ENCODE measurements at places on chromosomes 1 and 21.
A peak's percentile ranks its signal among the peaks of the same experiment; 100 is the strongest.

GRCh38 chr1:151458802-151459330 is 428 bp downstream of the POGZ start:
- DNase-seq = peak; percentile 62

- no peak for DNase-seq
These were observed 292.1 kb upstream of the RGS18 start for GRCh38 chr1:191866155-191866554.

DNA sequence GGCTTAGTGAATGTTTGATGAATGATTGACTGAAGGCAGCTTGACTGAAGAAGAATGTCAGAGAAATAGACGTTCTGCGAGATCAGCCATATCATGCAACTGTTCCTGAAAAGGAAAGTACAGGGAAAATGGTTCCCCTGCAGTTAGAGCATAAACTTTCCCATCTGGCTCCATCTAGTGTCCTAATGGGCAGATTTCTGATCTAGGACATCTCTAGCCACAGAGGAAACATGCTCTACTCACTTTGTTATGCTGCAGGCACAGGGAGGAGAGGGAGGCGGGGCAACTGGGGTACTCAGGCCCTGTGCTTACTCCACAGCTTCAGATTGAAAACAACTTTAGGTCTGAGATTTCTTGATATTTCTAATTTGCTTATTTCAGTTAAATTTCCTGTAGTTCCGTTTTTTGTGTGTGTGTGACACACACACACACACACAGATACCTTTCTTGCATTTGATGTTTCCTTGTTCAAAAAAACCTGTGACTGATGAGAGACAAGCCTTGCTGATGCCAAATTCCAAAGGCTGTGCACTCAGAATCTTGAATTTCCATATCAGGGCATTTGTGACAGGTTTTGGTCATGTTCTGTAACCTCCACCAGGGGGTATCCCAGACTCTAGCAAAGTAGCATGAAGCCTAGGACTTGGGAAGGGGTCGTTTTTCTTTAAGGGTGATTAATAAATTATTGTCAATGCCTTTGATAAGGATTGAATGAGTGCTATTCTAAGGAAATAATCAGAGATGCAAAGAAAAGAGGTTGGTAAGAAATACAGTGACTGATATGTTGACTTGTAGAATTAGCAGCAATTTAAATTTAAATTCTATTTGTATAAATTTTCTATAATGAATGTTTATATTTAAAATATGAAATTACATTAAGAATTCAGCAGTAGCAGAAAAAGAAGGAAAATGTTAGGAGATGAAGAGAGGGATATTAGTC is 139.7 kb upstream of the BEND5 start:
- no peak for DNase-seq

- DNase-seq = no peak
These were observed 21.2 kb upstream of the BRDT start for GRCh38 chr1:91928026-91928425.

DNA sequence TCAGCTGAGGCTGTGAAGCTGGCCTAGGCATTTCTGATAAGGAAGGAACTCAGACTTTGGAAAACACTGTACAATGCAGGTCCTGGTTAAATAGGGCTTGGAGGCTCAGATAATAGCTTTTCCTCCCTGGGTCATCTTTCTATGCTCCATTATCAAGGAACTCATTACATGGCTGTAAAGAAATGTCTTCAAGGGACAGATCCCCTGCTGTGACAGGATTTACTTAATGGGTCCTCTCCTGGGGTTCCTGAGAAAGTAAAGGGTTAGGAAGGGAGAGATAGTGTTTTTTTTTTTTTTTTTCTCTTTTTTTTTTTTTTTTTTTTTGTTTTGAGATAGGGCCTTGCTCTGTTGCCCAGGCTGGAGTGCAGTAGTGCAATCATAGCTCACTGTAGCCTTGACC is 14.1 kb upstream of the SVBP start:
- DNase-seq = no peak

- no peak for DNase-seq
These were observed 61.0 kb downstream of the RUNX1 start for GRCh38 chr21:34988139-34988538.

DNA sequence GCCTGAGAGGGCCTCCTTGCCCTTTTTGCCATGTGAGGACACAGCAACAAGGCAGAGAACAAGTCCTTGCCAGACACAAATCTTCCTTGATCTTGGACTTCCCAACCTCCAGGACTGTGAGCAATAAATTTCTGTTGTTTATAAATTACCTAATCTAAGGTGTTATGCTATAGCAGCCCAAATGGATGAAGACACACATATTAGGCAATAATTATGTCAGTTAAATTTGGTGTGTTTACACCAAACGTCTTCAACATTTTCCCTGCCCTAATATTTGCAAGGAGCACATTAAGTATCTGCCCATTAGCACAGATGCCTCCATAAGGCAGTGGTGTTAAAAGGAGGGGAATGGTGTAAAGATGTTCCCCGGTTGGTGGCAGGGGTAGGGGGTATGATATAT is 94.8 kb downstream of the ETS2 start:
- no peak for DNase-seq

- no peak for DNase-seq
These were observed 21.3 kb upstream of the LRRC3 start for GRCh38 chr21:44433791-44434567.

DNA sequence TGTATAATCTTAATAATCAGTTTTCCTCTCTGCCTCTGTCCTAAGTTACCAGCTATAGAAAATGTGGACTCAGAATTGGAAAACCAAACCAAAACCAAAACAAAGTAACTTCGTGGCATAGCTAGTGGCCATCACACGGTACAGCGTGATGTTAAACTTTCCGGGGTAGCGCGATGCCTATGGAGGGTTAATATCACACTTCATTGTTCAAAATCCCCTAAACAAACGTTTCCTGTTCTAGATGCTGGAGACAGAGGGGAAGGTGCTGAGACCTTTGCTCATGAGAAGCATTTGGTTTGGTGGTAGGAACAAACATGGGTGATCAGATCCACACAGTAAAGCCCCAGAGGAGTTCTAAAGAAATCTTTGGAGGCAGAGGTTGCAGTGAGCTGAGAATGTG is 4.9 kb downstream of the AADACL4 start:
- no peak for DNase-seq

- no peak for DNase-seq
These were observed 587.3 kb downstream of the NEGR1 start for GRCh38 chr1:71695084-71695483.

DNA sequence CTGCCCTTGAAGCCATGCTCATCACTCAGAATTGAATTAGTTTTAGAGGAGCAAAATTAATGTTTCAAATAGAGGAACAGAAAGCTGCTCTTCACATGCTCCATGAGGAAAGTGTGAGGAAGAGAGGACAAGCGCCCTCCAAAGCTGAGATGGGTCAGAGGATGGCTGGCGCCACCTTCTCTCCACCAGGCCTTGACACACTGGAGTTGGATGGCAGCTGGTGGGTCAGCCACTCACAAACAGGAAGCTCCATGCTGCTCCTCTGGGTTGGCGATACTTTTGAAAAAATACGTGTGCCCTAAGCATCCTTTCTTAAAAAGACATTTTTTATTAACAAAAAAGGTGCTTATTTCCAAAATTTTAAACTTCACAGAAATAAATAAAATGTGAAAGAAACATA is 3.1 kb upstream of the CD2 start:
- no peak for DNase-seq

- DNase-seq = no peak
These were observed 12.1 kb downstream of the FAM89A start for GRCh38 chr1:231027971-231028370.

DNA sequence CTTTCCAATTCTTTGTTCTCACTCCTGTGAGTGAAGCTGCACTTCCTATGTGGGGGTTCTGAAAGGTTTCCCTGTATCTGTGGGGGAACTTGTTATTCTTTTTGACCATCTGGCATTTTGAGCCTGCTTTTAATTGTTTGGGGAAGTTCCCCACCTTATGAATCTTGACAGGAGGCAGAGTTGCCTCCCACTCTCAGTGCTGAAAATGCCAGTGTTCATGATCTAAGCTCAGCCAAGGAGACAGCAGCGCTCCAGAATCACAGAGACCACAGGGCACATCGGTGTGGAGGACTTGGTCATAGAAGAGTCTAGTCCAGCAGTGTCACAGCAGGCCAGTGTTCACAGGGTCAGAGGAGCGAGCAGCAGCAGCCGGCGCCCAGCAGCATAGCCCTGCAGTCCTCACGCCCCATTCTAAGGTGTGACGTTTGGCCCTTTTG is 63.8 kb upstream of the PRDX6 start:
- DNase-seq = no peak

- DNase-seq = no peak
These were observed 8.9 kb upstream of the GPR37L1 start for GRCh38 chr1:202113690-202114300.

DNA sequence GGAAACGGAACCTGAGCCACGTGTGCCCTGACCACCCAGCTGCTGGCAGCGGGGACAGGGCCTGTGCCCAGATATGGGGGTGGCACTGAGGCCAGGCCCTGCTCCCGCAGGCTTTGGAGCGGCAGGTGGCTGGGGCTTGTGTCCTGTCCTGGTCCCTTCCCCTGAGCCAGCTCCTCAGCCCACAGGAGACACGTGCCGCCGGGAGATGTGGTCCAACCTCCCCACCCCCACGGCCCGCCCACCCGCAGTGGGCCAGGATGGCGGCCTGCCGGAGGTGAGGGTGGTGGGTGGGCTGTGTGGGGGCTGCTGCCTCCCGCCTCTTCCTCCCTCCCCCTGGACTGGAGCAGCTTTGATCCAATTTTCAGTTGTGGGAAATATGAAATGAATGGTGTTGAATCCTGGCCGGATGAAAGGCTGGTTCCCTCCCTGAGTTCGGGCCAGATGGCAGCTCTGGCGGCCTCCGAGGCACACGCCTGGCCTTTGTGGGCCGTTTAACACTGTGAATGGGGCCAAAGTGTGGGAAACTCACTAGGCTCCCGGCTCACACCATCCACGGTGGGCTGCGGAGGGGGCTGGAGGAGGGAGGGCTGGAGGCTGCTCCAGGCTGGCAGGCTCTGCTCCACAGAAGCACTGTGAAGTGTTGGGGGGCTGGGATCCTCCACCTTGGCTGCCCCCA is 2.6 kb upstream of the HES5 start:
- no peak for DNase-seq

GRCh38 chr1:36653850-36654249 is 171.1 kb upstream of the CSF3R start:
- DNase-seq = no peak

DNA sequence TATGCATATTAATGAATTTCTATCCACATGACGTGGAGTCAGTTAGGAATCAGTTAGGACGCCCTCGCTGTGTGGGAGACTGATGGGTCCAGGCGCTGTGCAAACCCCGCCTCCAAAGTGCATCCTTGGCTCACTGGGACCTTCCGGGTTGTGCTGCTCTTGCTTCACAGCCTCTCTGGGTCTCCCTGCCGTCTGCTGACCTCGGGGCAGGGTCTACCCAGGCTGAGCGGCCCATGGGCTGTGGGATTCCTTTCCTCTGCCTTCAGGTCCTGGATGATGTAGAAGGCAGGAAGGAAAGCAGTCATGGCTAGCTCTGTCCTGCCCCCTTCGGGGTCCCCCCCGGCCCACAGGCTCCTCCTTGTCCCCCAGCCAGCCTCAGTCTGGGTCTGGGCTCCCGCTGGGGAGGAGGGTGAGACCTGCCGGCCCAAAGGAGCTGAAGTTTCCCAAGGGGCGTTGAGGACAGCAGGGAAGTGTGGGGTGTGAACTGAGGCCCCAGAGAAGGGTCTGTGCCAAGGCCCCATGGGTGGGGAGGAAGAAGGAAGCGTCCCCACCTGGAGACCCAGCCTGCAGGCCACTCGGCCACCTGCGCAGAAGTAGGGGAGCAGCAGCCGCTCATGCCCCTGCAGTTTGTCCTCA is 24.6 kb upstream of the CDK11A start:
- DNase-seq = no peak

- DNase-seq = no peak
These were observed 7.0 kb downstream of the LELP1 start for GRCh38 chr1:153210206-153210605.

- DNase-seq = no peak
These were observed 83.9 kb downstream of the SMYD2 start for GRCh38 chr1:214364786-214365295.

DNA sequence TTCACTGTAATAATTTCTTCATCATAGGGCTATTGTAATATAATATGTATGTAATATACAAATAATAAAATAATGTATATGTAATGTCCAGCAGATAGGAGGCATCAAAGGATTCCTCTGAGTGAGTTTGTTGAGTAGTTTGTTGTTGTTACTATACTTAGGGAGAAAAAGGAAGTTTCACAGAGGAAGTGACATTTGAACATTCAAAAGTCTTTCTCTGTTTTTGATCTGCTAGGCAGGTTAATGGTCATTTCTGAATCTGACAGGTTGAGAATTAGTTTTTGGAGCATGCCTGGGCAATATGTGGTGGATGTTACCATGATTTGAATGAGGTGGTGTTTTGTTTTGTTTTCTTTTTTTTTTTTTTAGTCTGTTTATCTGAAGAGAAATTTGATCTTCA is 102.1 kb downstream of the NRDC start:
- DNase-seq = no peak

DNA sequence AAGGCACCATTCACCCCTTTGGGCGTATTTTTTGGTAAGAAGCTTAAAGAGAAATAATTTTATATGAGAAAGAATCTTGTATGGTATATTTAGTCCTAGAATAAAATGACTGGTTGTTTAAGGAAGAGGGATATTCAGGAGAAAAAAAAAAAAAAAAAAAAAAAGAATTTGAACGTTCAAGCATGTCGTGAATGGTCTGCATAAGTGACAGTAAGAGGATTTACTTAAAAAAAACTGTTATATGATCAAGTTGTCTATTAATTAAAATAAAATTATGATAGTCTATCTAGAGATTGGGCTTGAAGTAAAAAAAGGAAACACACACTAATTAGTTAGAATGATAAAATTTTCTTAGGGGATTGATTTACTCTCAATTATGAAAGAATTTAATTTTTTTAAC is 11.7 kb upstream of the OR14I1 start:
- DNase-seq = no peak

DNA sequence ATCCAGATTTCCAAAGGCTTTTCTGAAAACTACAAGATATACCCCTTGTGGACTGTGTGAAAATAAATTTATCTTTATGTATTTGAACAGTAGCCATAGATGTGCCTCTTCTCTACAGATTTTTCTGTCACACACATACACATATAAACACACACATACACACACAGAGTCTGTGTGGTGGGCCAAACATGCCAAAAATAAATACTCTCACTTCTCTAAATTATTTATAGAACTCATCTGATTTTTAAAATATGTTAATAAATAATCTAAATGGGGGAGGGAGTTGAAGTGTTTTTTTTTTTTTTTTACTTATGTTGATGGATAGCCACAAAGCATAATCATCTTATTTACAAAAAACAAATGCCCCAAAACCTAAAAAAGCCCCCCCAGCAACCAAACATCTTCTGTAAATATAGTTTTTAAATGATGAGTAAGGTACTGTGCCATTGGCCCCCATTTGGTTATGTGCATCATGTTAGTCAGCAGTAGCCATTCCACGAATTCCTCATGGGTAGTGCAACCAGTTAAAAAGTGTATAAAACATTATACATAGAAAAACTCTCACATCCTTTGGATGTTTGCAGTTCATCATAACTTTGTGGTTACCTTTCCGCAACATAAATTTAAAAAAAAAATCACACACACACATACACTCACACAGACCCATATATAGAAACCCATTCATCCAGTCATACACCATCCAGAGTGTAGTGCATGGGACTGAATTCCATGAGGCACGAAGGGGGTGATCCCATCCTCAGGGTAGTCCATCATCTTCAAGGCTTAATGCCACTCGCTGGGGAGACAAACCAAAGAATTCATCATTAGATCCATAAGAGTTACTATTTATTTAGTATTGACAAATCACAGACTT is 8.2 kb upstream of the MAGOH start:
- DNase-seq = no peak

Data from stimulated activated CD4-positive, alpha-beta T cell treated with anti-CD3 and anti-CD28 coated beads, Interleukin-2, amount 100 ng/mL, for 24 hours (primary cell).